Upper lobe of left lung (tissue), 6 donors: ENCODE measurements at places on chromosomes 7 and 10. TPM values are rescaled to one million over a fixed set of nuclear protein-coding genes. Genes with fewer than 3 reads are reported as not detected.

Gene MMD2
- total RNA-seq: not detected

Gene ASCC1
- 20.4 TPM for total RNA-seq

Gene HNRNPH3
- total RNA-seq: 75.5 TPM

Gene MYH16
- 0.17 TPM for total RNA-seq

Gene ACSM6
- total RNA-seq: not detected

Gene KLLN
- not detected for total RNA-seq

Gene UPK3BL2
- total RNA-seq: 24.7 TPM

Gene PLEKHS1
- 2.9 TPM for total RNA-seq

Gene HECW1
- total RNA-seq: 0.10 TPM

Gene MUC3A
- 0.55 TPM for total RNA-seq

Gene DRGX
- total RNA-seq: not detected

Gene FRA10AC1
- 9.7 TPM for total RNA-seq

Gene COPS6
- 53.5 TPM for total RNA-seq

Gene IPMK
- total RNA-seq: 2.6 TPM

Gene TMEM213
- total RNA-seq: 6.1 TPM

Gene ANKRD30A
- not detected for total RNA-seq

- DNase-seq: no peak
Measured at GRCh38 chr10:121988361-121989324, at the start of gene TACC2. TSS of gene TACC2 (plus strand) at chr10:121989163. CDS start at chr10:122021982, 32,819 bp downstream.

GRCh38 chr10:7813481-7813880, 4.8 kb upstream of the TAF3 start:
- DNase-seq: no peak

- peak; percentile 43 for DNase-seq
Measured at GRCh38 chr10:124354411-124355382, 64.0 kb downstream of the OAT start.

GRCh38 chr10:129039406-129040370, 427.4 kb upstream of the MGMT start:
- no peak for DNase-seq

DNA sequence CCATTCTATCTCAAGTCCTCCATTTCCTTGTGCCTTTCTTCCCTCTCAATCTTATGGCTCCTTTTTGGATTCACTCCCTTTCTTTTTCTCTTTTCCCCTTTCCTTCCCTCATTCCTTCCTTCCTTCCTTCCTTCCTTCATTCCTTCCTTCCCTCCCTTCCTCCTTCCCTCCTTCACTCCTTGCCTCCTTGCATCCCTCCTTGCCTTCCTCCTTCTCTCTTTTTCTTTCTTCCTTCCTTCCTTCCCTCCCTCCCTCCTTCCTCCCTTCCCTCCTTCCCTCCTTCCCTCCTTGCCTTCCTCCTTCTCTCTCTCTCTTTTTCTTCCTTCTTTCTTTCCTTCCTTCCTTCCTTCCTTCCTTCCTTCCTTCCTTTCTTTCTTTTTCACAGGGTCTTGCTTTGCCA, 120.1 kb downstream of the SAMD9 start:
- DNase-seq: no peak

DNA sequence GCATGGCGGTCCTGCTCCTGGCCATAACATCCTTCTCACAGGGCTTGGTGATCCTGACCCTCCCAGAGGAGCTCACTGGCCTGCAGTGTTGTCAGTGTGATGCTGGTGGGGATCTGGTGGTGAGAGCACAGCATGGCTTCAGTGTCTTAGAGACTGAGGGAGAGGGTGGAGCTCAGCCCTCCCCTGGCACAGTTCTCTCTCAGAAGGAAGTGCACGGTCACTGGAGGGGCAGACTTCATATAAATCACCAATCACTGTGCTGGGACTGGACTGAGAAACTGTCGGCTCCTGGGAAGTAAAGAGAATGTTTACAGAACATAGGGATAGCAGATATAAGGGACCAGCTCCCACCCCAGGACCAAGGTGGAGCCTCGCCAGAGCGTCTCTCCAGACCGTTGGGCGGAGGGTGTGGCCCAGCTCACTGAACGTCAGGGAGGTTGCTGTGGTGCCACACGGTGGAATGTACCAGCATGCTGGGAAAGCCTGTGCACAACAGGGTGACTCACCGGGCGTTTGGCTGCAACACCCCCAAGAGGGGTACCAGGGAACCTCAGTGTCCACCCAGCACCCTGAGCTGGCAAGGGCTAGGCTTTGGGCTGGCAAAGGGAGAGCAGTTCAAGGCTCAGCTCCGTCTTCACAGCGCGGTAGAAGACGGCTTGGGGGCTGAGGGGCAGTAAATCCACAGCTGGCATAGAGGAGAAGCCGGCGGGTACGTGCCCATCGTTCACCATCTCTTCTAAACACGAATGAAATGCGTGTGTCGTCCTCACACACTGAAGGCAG, 8.8 kb upstream of the GET4 start:
- DNase-seq: peak; percentile 66

- no peak for DNase-seq
Measured at GRCh38 chr7:93828260-93828659, 62.3 kb downstream of the TFPI2 start.

DNA sequence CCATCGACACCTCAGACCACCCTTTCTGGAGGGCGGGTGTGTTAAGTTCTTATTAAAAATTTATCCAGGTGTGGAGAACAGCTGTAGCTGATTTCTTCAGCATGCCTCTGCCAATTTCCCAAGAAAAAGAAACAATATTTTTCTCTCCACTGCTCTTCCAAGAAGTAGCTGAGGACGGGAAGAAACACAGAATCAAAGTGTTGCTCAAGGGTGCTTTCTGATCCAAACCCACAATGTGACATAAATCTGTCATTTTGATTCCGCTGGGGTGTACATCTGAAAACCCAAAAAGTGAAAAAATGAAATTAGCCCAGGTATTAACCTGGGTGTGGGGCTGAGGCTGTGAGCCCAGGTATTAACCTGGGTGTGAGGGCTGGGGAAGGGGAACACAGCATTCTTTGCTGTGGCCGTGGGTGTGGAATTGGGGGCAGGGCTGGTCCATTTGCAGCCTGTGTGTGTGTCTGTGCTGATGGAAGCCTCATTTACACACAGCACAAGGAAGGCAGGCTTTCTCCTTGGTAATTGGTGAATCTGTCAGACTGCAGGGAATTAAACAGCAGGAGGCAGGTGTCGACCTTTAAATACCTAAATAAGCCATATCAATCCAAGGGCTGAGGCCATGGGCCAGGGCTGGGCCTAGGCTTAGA, 48.4 kb upstream of the CCDC3 start:
- DNase-seq: no peak

GRCh38 chr10:127133672-127134500, 62.5 kb downstream of the INSYN2A start:
- no peak for DNase-seq

DNA sequence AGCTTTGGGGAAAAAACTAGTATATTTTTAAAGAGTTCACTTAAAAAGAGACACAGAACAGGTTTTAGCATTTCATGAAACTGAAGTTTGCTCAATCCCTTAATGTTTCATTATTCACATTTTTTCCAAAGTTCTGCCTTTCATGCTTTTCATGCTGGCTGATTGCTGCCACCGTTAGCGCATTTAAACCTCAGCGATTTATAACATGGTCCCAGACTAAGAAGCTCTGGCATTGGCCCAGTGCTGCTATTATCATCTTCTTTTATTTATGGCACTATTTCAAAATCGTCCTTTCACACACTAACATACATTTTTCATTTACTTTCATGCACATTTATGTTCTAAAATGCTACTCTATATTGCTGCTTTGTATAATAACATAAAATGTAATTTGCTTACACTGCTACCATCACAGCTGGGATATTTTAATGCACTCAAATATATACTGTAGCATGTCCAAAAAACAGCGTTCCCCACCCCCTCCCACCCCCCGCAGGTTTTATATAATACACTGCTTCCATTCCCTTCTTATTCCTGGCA, 141.9 kb downstream of the MPP7 start:
- no peak for DNase-seq

GRCh38 chr10:128543151-128543550, 416.9 kb upstream of the MKI67 start:
- DNase-seq: no peak

- peak; percentile 22 for DNase-seq
Measured at GRCh38 chr10:45673074-45673648, 589 bp upstream of the ZFAND4 start.

DNA sequence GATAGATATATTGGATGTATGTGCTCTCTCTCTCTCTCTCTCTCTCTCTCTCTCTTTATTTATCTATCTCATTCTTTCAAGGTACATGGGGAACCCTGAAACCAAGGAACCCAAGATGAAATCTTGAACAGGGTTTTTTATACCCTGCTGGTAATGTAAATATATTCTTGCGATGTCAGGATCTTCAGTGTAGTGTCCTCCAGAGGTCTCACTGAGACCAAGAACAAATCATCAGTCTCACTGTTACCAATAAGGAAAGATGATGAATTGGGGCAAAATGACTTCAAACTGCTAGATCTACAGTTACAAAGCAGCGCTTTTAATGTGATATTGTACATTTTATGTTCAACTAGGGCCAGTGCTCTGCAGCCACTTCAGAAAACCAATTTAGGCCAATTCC, 423.5 kb downstream of the ANKRD7 start:
- DNase-seq: no peak

GRCh38 chr7:124399941-124400340, 365.7 kb downstream of the GPR37 start:
- DNase-seq: no peak

DNA sequence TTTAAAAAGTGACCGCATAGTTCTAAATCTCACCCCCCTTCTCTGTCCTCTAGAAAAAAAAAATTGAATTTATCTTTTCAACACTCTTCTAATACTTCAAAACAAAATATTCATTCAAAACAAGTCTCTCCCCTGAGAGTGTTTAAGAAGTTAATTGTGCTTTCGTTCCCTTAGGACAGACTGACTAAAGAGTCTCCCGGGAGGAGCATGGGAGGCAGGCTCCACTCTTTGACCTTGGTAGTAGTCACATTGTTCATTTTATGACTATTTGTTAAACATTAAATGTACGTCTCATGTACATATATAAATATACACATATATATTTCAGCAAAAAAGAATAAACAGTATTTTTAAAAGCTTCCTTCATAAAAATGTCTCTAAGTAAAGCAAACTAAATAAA, 35.3 kb upstream of the SPOCK2 start:
- DNase-seq: no peak

- DNase-seq: peak; percentile 26
Measured at GRCh38 chr10:36888925-36889573, 236.3 kb upstream of the ANKRD30A start.

DNA sequence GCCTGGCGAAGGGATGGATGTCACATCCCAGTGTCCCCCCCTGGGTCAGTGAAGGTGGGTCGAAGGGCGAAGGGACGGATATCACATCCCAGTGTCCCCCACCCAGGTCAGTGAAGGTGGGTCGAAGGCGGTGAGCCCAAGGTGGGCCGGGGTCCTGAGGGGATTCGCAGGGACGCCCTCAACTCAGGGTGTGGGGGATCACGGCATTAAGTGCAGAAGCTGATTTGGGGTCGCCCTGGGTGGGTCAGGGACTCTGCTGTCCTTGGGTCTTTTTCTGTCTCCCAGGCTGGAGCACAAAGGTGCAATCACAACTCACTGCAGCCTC, 21.9 kb downstream of the ADAP1 start:
- no peak for DNase-seq

DNA sequence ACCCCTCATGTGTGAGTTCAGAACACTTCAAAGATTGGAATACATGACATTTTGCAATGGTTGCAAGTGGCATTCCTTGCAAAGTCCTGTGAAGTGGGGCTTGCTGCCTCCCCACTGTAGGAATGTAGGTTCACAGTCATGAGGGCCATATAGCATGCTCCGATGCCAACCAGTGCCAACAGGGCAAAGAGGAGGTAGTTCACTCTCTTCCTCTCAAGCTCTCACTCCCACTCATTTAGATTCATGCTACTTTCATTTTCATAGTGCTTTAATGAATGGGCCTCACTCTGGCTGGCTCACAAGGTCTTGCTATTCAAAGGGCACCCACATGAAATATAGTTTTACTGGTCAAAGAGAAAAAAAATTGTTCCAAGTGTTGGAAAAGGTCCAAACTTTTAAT, 169.9 kb upstream of the AOAH start:
- DNase-seq: peak; percentile 42

DNA sequence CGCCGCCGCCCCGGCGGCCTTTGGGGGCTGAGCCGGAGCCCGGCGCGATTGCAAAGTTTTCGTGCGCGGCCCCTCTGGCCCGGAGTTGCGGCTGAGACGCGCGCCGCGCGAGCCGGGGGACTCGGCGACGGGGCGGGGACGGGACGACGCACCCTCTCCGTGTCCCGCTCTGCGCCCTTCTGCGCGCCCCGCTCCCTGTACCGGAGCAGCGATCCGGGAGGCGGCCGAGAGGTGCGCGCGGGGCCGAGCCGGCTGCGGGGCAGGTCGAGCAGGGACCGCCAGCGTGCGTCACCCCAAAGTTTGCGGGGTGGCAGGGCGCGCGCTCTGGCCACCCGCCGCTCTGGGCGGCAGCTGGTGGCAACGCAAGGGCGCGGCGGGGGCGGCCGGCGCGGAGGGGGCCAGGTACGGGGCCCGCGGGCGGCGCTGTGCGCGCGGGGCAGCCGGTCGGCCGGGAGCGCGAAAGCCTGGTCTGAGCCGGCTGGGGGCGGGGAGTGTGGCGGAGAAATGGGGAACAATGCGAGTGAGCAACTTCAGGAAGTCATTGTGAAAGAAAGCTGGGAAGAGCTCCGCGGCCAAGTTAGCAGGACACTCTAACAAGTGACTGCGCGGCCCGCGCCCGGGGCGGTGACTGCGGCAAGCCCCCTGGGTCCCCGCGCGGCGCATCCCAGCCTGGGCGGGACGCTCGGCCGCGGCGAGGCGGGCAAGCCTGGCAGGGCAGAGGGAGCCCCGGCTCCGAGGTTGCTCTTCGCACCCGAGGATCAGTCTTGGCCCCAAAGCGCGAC, at the start of gene IKZF1:
Gene IKZF1, plus strand, starts transcription at position 588 of the 782 bp plus-strand sequence. CDS start 14,346 bp downstream, outside the sequence.
- DNase-seq: peak; percentile 93

DNA sequence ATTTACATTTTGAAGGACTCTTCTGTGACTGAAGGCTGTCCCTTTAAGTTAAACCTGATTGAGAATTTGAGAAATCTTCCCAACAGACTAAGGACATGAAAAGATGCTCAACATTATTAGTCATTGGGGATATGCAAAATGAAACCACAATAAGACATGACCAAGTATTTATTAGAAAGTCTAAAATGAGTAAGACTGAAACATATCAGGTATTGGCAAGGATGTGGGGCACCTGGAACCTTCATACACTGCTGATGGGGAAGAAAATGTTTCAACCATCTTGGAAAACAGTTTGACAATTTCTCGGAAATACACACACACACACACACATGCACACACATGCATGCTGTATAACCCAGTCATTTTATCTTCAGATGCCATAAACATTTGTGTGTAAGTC, 132.1 kb upstream of the CDK6 start:
- no peak for DNase-seq

DNA sequence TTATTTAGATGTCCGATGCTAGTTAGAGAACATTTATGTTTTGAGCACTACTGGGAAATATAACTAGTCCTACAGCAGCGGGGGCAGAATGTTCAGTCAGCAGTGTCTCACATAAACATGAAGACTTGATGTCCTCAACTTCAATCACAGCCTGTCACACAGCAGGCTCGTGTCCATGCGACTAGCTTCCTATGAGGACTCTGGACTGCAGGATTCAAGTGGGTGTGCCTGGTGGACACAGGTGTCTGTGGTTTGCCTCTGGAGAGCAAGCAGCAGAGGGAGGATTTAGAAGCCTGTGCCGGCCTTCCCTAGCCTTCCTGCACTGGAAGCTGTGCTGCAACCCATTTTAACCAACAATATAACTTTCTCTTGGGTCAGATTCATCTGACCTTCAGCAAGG, 30.0 kb upstream of the LANCL2 start:
- DNase-seq: no peak
